ENCODE measurements at places on chromosomes 13 and 19. TPM values are rescaled to one million over a fixed set of nuclear protein-coding genes. Genes with fewer than 3 reads are reported as not detected.

Gene SIGLECL1
- total RNA-seq: not detected

Gene ZSCAN4
- total RNA-seq: not detected

DNA sequence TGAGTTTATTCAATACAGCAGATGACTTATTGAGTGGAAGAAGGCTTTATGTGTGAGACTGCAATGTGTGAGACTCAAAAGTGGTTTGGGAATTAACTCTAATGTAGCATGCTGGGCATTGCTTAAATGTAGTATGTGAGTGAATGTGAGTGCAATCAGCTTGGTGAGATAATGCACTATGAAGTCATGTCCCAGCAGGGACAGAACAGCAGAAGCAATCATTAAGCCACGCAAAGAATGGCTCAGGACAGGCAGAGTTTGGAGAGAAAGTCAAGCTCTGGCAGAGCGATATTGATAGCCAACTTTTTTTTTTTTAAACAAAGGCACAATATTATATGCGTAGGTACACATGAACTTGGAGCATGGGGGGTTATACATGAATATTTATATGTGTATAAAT lies 597.7 kb downstream of the GPC6 start:
- H3K27ac ChIP-seq: no peak overlapping the region
- no peaks in the 10 kb centered on the region for H3K27me3 ChIP-seq
- H3K4me1 ChIP-seq: no peaks in the 10 kb centered on the region
- H3K36me3 ChIP-seq: no peaks in the 10 kb centered on the region

DNA sequence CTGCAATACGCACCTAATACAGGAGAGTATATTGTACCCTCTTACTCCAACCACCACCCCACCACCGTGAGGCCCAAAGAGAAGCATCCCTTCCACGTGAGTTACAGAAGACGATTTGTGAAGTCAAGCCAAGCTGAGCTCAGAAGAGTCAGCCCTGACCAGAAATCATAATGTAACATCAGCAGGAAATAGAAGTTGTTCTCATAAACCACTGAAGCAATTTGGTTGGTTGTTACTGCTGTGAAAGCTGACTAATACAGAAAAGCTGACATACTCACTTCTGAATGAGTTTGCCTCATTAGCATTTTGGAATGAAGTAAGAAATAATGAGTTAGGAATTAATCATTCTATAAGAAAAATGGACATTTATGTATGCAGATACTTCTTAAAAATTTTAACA lies 749.4 kb upstream of the SLC10A2 start:
- no peaks in the 10 kb centered on the region for H3K4me1 ChIP-seq
- H3K36me3 ChIP-seq: no peaks in the 10 kb centered on the region
- no peaks in the 10 kb centered on the region for H3K27me3 ChIP-seq
- H3K4me3 ChIP-seq: no peak overlapping the region
- no peak overlapping the region for H3K27ac ChIP-seq
- no peak for DNase-seq

Gene ZNF575
- 1.2 TPM for total RNA-seq

DNA sequence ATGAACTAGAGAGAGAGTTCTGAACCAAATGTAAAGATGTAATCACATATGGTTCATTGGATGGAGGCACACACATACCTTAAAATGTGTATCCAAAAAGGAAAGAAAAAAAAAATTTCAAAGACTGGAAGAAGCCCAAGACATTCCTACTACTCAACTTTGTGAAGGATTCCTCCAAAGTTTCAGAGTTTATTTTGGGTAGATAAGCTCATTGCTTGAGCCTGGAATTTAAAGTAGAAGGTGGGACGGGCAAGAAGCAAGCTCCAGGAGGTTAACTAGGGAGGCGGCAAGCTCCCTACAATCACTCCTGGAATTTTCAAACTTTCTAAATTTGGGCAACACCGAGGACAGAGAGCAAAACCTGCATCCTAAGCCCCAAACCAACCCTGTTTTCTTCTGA lies 1.9 kb downstream of the TSHZ3 start:
- DNase-seq: no peak
- no peaks in the 10 kb centered on the region for H3K27me3 ChIP-seq
- no peaks in the 10 kb centered on the region for H3K4me1 ChIP-seq
- H3K36me3 ChIP-seq: no peaks in the 10 kb centered on the region
- no peak overlapping the region for H3K4me3 ChIP-seq

Measured in pancreas (tissue), 10 donors.